LHCN-M2 (cell line): ENCODE measurements at places on chromosomes 2 and 18. TPM values are rescaled to one million over a fixed set of nuclear protein-coding genes. Genes with fewer than 3 reads are reported as not detected.

GRCh38 chr2:195312662-195313061 lies 344.4 kb upstream of the SLC39A10 start:
- no peak for DNase-seq

DNA sequence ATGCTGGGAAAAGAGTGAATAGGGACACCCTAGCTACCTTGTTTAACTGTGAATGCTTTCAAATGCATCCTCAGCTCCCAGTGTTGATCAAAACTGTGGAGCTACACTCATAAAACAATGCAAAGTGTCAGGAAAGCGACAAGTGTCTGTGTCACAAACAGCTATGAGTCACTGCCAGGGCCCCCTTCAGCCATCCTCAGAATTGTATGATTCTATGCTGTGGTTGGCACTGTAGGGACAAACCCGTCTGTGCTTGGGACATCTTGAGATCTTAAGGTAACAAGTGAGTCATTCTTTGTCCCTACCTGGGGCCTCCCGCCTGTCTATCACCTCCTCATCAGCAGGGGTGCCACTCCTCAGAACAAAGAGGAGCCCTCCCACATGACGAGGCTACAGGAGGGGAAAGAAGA lies 42.4 kb downstream of the KLF7 start:
- DNase-seq = no peak

- DNase-seq = peak; percentile 44
These were observed 26.5 kb upstream of the C2orf74 start for GRCh38 chr2:61135510-61135909.

The ASTL gene
- not detected in 2 replicates for total RNA-seq

- peak; percentile 13 for DNase-seq
These were observed 42.5 kb downstream of the SDC1 start for GRCh38 chr2:20182241-20182931.

- no peak for DNase-seq
These were observed 195.9 kb downstream of the SEPTIN10 start for GRCh38 chr2:109417701-109418335.

The LCLAT1 gene
- 24.9 and 27.3 TPM in 2 replicates for total RNA-seq

The ITGA4 gene
- 18.9 and 19.2 TPM in 2 replicates for total RNA-seq

DNA sequence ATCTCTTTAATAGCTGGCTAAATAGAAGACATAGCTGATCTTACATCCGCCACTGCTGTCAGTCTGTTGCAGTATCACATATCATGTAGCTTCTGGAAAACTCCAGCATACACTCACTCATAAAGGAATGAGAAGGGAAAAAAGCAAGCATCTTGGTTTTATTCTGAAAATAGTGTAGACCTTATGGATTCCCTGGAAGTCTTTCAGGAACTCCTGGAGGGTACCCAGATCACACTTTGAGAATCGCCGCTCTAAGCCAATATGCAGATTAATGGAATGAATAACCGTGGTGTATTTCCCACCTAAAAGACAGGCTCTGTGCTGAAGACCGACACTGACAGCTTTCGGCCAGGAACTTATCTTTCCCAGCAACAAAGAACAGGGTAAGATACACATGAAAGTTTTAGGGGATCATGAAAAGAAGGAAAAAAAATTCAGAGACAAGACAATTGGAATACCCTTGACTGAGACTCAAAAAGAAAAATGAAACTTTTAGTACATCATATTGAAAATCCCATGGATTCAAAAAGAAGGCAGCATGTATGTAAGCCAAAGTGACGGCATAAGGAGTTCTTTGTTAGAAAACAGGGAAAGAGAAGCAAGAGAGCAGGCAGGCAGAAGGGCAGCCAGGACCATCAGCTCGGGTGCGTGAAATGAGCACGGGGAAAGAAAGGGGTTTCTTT lies 56.4 kb upstream of the SEC11C start:
- no peak for DNase-seq

The CABYR gene
- 0.34 and 0.64 TPM in 2 replicates for total RNA-seq

- no peak for DNase-seq
These were observed 105.2 kb downstream of the SEPTIN10 start for GRCh38 chr2:109508556-109508955.

The OTX1 gene
- 0.11 and 2.6 TPM in 2 replicates for total RNA-seq

The HOXD4 gene
- not detected in 2 replicates for total RNA-seq

The BCL11A gene
- 0.11 and 0.13 TPM in 2 replicates for total RNA-seq

The BOLL gene
- total RNA-seq = not detected in 2 replicates

The CYBRD1 gene
- total RNA-seq = 102 and 120 TPM in 2 replicates

The GRP gene
- total RNA-seq = not detected in 2 replicates
